Nucleus accumbens (tissue), 56 donors: ENCODE measurements at places on chromosomes 4 and X.

- no peak for DNase-seq
Observed at GRCh38 chr4:179441596-179441995, 1999.4 kb upstream of the AGA start.

- DNase-seq = no peak
Observed at GRCh38 chr4:7540654-7541413, 106.1 kb upstream of the PSAPL1 start.

DNA sequence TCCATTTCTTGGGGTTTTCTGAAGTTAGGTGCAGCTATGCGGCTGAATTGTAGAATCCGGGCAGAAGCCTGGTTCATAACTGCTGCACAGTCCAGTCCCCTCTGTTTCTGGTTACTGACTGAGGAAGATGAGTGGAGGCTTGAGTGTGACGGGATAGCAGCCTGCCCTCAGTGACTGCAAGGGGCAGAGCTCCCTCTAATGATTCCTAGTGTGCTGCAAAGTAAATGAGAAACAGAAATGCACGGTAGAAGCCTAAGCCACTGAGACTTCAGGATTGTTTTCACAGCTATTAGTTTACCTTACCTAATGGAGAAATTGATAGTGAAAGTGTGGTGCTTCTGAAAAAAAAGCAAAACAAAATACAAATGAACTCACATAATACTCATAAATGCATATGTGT lies 189.2 kb downstream of the GPM6A start:
- no peak for DNase-seq

GRCh38 chrX:85504381-85504780 lies 124.9 kb upstream of the POF1B start:
- DNase-seq = no peak

DNA sequence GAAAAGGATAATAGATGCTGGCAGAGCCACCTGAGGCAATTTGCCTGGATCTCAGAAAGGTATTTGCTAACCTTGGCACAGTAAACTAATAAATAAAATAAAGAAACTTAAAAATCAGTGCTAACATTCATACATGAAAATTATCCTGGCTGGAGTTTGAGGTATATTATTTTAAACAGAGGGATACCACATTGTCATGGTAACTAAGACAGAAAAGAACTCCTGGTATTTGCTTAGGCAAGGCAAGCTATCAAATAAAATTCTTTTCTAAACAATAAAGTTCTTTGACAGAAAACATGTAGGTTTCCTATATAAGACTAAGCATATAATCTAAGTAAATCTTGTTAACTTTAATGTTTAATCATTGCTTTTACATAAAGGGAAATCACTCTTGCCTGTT lies 218.8 kb downstream of the MAGEB17 start:
- DNase-seq = no peak

DNA sequence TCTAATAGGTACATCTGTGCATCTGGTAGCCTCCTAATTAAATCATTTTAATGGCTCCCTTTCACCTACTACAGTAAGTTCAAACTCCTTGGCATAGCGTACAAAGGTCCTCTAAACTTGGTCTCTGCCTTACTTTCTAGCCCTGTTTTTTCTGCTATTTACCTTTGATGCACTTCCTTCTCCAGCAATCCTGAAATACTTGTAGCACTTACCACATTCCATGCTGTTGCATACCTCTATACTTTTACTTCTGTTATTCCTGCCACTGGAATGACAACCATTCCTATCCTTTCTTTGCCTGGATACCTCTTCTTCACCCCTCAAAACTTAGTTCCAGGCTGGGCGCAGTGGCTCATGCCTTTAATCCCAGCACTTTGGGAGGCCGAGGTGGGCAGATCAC lies 56.6 kb upstream of the LHFPL1 start:
- no peak for DNase-seq

- no peak for DNase-seq
Observed at GRCh38 chrX:70423936-70424675, 992 bp downstream of the GDPD2 start.

DNA sequence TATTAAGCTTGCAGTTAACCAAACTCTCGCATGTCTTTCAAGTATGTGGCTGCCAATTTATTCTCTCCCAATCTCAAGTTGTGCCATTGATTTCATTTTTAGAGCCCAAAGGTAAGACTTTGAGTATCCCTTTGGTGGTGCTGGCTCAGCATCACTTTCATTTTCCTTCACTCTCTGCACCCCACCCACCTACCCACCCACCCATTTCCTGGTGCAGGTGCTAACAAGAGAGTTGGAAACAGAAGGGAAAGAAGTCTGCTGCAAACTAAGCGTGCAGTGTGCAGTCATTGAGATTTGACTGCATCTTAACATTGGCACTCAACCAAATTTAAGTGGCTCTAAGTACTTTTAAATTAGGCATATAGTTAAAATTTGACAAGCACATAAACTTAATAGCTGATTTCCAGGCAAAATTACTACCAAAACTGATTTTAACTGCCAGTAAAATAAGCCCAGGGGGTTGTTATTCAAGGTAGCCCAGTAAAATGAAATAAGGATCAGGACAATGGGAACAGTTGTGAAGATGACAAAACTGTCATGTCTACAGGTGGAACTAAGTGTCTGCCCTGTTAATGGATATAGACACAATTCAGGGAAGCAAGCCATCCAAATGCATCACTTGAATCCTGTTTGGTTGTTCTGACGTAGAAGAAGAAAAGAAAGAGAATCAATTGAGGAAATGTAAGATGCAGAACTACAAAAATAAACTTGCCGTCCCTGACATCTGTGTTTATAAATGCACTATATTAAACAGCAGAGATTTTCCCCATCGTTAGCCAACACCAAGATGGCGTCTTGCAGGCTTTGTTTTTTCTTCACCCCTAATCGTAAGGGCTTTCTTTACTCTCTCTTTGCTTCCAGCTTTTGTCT lies 184.2 kb downstream of the KDR start:
- DNase-seq = no peak

DNA sequence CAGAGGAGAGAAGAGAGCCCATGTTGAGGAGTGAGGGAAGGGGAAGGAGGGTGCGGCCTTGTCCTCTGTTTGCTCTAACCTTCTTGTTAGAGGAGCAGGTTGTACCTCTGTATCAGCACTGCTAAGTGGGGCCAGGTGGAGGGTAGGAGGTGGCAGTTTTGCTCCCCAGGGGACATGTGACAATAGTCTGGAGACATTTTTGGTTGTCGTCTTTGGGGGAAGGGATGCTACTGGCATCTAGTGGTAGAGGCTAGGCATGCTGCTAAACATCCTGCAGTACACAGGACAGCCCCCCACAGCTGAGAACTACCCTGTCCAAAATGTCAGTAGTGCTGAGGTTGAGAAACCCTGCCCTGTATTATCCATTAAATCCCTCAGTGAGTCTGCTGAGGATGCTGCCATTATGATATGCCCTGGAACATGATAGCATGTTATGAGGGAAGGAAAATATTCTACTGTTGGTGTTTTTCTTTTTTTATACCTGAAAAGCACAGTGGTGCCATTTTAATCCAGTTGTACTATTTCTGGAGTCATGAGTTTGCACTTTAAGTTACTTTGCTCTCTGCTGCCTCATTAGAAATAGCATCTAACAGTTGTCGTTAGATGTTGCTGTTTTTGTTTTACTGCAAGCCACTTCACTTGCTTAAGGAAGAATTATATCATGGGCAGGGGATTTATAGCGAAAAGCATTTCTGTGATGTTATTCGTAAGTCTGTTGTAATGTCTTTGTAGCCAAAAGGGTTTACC lies 90.6 kb downstream of the LRP2BP start:
- DNase-seq = peak; percentile 5
